ENCODE measurements at places on chromosomes 5 and 9.

DNA sequence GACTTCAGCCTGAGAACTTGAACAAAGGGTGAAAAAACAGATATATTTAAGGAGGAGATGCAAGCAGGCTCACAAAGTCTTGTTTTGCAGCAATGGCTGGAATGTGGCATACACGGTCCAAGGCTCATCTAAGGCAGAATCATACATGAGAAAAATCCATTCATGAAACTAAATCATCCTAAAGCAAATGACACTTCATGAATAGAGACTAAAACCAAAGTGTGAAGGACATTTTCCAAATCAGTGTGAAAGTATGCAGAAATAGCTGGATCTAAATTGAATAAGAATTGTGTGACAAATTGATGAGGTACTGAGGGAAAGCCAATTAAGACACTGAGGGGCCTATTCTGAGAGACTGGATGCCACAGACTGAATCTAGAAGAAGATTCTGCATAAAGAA is 27.3 kb downstream of the ZNF366 start:
- H3K4me3 ChIP-seq = no peak overlapping the region
- DNase-seq = no peak
- no peaks in the 10 kb centered on the region for H3K4me1 ChIP-seq
- H3K36me3 ChIP-seq = no peaks in the 10 kb centered on the region

- no peaks in the 10 kb centered on the region for H3K36me3 ChIP-seq
- no peak for DNase-seq
- peaks cover 5% of the 10 kb centered on the region for H3K4me1 ChIP-seq
Observed at GRCh38 chr9:90296539-90296938, 346.1 kb downstream of the DIRAS2 start.

GRCh38 chr9:4489562-4489918 is 728 bp upstream of the SLC1A1 start:
- no peaks in the 10 kb centered on the region for H3K27me3 ChIP-seq
- H3K4me3 ChIP-seq = peak overlapping the region; percentile 61
- no peak for DNase-seq
- H3K36me3 ChIP-seq = no peaks in the 10 kb centered on the region

- H3K4me3 ChIP-seq = no peak overlapping the region
- DNase-seq = no peak
- H3K27me3 ChIP-seq = peaks cover 1% of the 10 kb centered on the region
- no peaks in the 10 kb centered on the region for H3K4me1 ChIP-seq
- no peaks in the 10 kb centered on the region for H3K36me3 ChIP-seq
Observed at GRCh38 chr5:174970502-174970901, 246.1 kb downstream of the MSX2 start.

DNA sequence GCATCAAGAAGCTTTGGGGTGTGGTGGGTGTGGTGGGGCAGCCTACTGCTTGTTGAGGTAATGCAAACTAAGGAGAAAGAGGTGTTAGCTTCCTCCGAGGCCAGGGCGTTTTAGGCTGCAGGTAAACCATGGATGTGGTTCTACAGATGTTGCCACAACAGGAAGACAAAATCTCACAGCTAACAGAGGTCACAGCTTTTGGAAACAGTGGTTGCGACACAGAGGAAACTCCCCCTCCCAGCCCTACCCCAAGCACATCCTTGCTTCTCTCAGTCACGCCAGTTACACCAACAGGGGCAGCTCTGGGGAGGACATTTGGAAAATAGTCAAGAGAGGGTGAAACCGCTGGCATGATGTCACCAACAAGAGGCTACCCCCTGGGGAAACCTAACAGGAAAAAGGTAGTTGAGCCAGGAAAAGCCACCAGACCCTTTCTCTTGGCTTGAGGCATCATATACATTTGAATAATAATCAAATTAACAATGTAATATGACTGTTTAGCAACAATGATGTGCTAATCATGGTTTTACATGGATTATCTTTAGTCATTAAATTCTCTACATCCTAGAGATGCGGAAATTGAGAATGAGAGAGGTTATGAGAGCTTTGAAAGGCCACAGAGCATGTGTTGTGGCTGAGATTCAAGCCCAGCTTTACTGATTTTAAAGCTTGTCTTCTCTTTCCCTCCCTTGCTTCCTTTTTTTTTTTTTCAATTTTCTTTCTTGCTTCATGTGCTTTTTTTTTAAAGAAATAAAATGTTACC is 82.2 kb upstream of the IL12B start:
- H3K4me1 ChIP-seq = no peaks in the 10 kb centered on the region
- H3K27me3 ChIP-seq = peaks cover 3% of the 10 kb centered on the region
- no peak overlapping the region for H3K27ac ChIP-seq
- no peaks in the 10 kb centered on the region for H3K36me3 ChIP-seq

DNA sequence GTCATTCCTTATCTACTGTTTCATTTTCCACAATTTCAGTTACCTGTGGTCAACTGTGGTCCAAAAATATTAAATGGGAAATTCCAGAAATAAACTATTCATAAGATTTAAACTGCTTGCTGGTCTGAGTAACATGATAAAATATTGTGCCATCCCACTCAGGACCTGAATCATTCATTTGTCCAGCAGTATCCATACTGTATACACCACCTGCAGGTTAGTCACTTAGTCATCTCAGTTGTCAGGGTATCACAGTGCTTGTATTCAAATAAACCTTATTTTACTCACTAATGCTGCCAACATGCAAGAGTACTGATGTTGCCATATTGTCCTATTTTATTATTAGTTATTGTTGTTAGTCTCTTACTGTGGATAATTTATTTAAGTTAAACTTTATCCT is 139.7 kb downstream of the FBXO4 start:
- no peaks in the 10 kb centered on the region for H3K27me3 ChIP-seq
- H3K4me1 ChIP-seq = no peaks in the 10 kb centered on the region
- no peak for DNase-seq

- H3K27me3 ChIP-seq = peaks cover 44% of the 10 kb centered on the region
- no peak overlapping the region for H3K4me3 ChIP-seq
- H3K36me3 ChIP-seq = no peaks in the 10 kb centered on the region
- H3K4me1 ChIP-seq = no peaks in the 10 kb centered on the region
Observed at GRCh38 chr9:119370816-119371215, 1.6 kb upstream of the BRINP1 start.

GRCh38 chr9:38347946-38348345 is 44.6 kb upstream of the ALDH1B1 start:
- H3K4me1 ChIP-seq = peaks cover 10% of the 10 kb centered on the region
- H3K4me3 ChIP-seq = no peak overlapping the region
- no peak for DNase-seq

DNA sequence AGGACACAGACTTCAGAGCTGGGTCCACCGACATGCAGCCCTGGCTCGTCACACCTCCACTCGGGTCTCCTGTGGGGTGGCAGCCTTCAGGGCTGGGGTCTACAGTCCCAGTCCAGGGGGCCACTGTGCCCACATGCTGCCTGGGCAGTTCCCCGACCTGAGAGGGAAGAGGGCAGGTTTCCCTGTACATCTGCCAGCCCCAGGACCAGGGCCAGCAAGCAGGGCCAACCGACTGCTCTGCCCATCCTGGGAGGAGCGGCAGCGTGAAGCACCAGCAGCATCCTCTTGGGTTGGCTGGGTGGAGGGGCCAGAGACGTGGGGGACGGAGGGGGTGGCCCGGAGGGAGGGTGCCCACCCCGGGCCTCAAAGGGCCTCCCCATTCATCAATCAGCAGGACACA is 120.6 kb upstream of the SARDH start:
- no peak overlapping the region for H3K27ac ChIP-seq
- H3K36me3 ChIP-seq = peaks cover 37% of the 10 kb centered on the region
- no peaks in the 10 kb centered on the region for H3K27me3 ChIP-seq
- H3K4me3 ChIP-seq = no peak overlapping the region
- DNase-seq = no peak

DNA sequence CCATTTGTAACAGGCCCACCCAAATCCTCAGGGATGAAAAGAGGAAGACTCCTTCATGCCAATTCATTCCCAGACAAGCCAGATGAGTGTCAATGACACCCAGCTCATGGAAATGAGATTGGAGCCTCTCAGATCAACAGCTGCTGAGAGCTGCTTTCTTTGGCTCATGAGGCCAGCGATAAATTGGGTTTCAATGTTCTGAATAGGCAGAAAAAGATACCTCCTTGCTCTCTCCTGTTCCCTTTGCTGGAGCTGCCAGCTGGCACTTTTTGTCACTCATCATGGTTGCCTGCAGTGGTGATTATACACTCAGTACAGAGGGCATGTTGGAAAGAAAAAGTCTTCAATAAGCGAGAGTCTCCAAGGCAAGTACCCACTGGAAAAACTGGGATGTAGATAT is 47.1 kb downstream of the SH3RF2 start:
- DNase-seq = no peak
- H3K4me1 ChIP-seq = peaks cover 61% of the 10 kb centered on the region

GRCh38 chr9:90795084-90795483 is 6.5 kb upstream of the SYK start:
- H3K36me3 ChIP-seq = no peaks in the 10 kb centered on the region
- peaks cover 7% of the 10 kb centered on the region for H3K4me1 ChIP-seq
- no peak overlapping the region for H3K4me3 ChIP-seq
- no peak overlapping the region for H3K27ac ChIP-seq
- no peaks in the 10 kb centered on the region for H3K27me3 ChIP-seq
- no peak for DNase-seq

DNA sequence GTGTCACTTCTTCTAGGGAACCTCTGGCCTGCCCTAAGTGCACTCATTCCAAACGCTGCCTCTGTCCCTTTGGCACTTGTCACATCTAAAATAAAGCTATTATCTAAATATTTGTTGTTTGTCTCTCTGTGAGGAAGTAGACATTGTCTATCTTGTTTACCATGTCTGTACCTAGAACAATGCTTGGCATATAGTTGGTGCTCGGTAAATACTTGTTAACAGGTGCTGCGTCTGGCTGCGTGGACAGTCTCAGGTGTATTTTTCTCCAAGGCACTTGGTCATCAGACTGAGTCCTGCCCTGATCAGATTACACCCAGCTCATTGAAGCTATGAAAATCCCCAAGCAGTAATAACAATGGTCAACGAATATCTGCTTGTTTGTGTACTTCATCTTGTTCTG is 174.9 kb upstream of the SMIM23 start:
- H3K27ac ChIP-seq = no peak overlapping the region
- no peak for DNase-seq
- no peaks in the 10 kb centered on the region for H3K36me3 ChIP-seq
- H3K27me3 ChIP-seq = peaks cover 12% of the 10 kb centered on the region

GRCh38 chr5:157388111-157388710 is 71.8 kb upstream of the NIPAL4 start:
- peak overlapping the region; percentile 67 for H3K27ac ChIP-seq
- peaks cover 2% of the 10 kb centered on the region for H3K4me1 ChIP-seq
- H3K27me3 ChIP-seq = no peaks in the 10 kb centered on the region
- H3K36me3 ChIP-seq = peaks cover 13% of the 10 kb centered on the region
- DNase-seq = no peak

DNA sequence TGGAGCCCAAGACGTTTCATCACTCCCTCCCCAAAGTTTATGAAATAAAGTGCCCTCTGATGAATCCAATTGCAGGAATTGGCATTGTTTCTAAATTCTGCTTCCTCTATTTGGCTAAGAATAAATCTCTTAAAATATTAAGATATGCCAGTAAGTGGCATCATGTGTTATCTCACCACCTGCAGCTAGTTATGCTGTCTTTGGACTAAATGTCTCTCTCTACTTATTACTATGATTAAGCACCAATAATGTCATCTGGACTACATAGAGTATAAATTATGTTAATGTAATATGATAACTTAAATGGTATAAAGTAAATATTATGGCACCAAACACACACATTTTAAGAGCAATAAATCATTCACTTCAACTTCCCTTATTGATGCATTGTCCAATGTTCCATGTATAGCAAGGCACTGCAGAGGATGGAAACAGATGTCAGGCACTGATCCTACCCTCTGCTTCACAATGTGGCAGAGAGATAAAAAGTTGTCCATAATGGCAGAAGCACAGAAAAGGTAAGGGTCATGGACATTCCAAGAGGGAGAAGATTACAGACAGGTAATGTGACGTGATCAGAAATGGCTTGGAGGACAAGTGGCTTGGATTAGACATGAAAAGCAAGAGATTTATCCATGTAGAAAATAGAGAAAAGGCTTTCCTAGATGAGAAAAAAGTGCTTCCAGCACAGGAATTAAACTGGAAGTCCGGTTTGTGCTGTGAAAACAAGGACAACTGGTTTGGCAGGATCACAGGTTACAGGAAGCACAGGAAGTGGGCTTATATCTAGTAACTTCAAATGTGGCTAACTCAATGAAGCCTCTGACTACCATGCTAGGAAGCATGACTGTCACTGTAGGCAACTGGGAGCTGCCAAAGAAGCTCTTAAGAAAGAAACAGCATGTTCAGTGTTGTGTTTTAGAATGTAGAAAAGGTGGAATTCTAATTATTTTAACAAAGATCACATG is 26.7 kb downstream of the MARCHF11 start:
- H3K27me3 ChIP-seq = no peaks in the 10 kb centered on the region
- H3K4me1 ChIP-seq = no peaks in the 10 kb centered on the region
- H3K36me3 ChIP-seq = no peaks in the 10 kb centered on the region
- no peak overlapping the region for H3K27ac ChIP-seq

- H3K4me1 ChIP-seq = peaks cover 5% of the 10 kb centered on the region
- DNase-seq = no peak
- no peaks in the 10 kb centered on the region for H3K27me3 ChIP-seq
- H3K27ac ChIP-seq = no peak overlapping the region
- no peak overlapping the region for H3K4me3 ChIP-seq
Observed at GRCh38 chr9:130756455-130757152, 63.0 kb downstream of the EXOSC2 start.

DNA sequence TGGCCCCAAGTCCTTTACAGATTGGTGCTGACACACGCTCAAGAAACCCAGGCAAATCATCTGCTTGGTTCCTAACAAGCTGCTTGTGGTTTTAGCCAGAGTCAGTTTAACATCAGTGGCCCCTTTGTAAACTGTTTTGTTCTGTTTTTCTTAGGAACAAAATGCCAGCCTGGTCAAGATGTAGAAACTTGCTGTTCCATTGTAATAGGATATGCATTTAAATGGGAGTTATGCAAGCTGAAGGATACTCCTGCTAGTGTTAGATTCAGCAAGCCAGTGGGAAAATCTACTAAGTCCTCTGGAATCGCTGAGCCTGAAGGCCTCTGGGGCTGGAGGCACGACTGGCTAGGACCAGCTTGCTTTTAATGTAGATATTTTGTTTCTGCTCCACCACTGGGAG is 391.1 kb downstream of the TLE4 start:
- no peaks in the 10 kb centered on the region for H3K36me3 ChIP-seq
- no peak for DNase-seq
- no peak overlapping the region for H3K4me3 ChIP-seq

- no peaks in the 10 kb centered on the region for H3K4me1 ChIP-seq
- no peaks in the 10 kb centered on the region for H3K27me3 ChIP-seq
- H3K27ac ChIP-seq = no peak overlapping the region
- no peak for DNase-seq
- no peak overlapping the region for H3K4me3 ChIP-seq
Observed at GRCh38 chr5:64003966-64004365, 41.7 kb upstream of the HTR1A start.

- DNase-seq = no peak
- no peak overlapping the region for H3K27ac ChIP-seq
- no peaks in the 10 kb centered on the region for H3K4me1 ChIP-seq
- no peaks in the 10 kb centered on the region for H3K36me3 ChIP-seq
Observed at GRCh38 chr9:77708064-77708815, 60.1 kb upstream of the GNA14 start.

GRCh38 chr5:102049517-102049916 is 246.6 kb downstream of the SLCO4C1 start:
- H3K27ac ChIP-seq = no peak overlapping the region
- peaks cover 7% of the 10 kb centered on the region for H3K4me1 ChIP-seq
- H3K4me3 ChIP-seq = no peak overlapping the region
